Sigmoid colon (tissue), 7 donors: ENCODE measurements at places on chromosomes 12 and 14. TPM values are rescaled to one million over a fixed set of nuclear protein-coding genes. Genes with fewer than 3 reads are reported as not detected.

DNA sequence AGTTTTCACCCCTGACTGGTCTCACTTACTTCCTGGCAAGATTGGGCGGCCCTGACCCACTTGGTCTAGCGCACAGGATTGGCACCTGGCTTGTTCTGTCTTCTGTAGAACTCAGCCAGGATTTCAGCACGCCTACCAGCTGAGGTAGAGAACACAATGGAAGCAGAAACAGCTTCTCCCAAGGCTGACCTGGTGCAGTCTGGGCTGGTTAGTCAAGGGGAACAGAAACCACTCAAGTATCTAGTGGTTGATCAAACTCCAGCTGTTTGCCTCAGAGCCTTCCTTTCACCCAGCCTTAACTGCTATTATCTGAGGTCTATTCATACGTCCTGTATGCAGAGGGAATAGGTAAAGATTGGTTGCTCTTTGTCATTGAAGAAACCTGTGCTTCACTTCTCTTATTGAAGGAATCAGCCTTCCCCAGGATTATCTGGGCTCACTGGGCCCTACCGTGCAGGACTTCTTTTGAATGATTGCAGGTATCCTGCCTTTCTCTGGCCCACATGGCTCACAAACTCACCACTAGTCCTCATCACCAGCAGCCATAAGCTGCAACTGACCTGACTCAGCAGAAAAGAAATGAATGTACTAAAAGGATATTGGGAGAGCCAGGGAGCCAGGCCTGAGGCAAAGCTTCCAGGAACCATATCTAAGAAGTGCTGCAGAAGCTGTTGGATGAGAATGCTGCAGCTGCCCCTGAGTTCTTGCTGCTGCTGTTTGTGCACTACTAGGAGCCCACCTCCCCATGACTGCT lies 2.5 kb upstream of the PLEKHD1 start:
- peaks cover 42% of the 10 kb centered on the region for H3K27me3 ChIP-seq
- DNase-seq: no peak
- no peak overlapping the region for H3K27ac ChIP-seq
- H3K4me1 ChIP-seq: no peaks in the 10 kb centered on the region
- H3K36me3 ChIP-seq: no peaks in the 10 kb centered on the region

DNA sequence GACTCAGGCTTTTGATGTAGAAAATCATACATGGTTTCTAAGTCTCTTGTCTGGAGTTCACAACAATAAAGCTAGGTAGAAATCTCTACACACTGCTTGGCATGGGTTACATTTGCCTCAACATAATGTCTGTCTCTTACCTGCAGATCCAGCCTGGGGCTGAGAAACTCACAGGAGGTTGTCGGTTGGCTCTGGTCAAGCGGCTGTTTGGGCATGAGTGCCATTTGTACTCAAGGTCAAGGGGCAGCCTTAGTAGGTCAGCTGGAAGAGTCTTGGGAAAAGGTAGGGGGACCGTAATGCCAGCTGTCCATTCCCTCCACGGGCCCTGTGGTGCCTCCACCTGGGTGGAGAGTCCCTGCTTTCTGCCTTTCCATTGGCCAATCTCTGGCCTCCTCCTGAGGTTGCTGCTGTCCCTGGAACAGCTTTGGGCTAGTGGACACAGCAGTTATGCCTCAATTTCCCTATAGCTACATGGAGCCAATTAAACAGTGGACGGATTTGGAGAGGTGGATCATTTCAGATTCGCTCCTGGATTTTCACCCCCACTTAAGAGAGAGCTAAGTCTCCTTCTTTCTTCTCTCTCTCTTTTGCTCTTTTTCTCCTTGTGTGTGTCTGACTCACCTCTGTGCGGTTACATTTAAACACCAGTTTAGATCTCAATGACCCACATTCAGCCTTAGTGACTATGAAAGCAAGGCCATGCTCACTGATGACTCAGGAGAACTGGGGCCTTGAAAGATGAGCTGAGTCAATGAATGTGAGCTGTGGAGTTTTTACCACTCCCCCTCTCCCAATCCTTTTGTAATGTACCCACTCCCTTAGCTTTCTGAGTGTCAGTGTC lies 132.8 kb upstream of the HIF1A start:
- DNase-seq: no peak
- no peak overlapping the region for H3K4me3 ChIP-seq
- H3K36me3 ChIP-seq: no peaks in the 10 kb centered on the region

DNA sequence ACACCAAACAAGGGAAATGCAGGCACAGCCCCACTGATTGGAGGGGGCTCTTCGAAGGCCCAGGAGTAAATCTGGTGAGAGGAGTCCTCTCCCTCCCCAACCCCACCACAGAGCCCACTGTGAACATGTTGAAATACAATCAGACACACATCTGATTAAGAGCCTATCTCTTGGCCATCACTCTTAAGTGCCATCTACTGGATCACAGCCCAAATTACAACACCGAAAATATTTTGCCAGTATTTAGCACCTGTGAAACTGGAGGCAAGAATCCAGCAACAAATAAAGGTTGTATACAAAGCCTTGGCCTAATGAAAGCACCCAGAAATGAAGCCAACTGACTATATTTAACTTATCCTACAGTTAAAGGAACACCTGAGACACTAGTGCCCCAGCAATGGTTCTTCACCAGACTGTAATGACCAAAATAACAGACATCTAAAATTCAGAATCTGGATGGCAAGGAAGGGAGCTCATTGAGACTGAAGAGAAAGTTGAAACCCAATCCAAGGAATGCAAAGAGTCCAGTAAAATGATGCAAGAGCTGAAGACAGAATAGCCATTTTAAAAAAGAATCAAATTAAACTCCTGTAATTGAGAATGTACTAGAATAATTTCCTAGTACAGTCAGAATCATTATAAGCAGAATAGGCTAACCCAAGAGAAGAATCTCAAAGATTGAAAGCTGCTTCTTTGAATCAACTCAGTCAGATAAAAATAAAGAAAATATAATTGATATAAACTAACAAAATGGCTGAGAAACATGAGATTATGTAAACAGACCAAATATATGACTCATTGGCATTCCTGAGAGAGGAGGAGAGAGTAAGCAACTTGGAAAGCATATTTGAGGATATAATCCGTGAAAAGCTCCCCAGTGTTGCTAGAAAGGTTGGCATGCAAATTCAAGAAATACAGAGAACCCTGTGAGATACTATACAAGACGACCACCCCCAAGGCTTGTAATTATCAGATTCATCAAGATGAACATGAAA lies 1117.0 kb downstream of the FLRT2 start:
- no peak for DNase-seq
- H3K27me3 ChIP-seq: no peaks in the 10 kb centered on the region
- H3K27ac ChIP-seq: no peak overlapping the region
- no peaks in the 10 kb centered on the region for H3K4me1 ChIP-seq
- no peaks in the 10 kb centered on the region for H3K36me3 ChIP-seq

Gene IL22
- not detected for total RNA-seq

DNA sequence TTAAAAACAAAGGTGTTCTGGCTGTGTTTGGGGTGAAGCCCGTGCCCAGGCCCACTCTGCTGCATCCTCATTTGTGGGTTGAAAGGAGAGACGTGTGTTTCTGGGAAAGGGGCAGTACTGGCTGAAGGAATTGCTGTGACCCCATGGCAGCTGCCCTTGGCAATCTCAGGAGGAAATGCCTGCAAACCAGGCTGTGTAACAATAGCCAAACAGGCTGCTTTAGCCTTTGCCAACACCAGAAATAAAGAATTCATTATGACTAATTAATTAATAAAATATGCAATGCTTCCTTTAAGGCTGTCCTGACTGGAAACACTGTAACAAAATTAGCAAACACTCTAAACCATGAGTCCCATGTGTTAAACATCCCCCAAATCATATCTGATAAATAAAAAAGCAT lies 53.0 kb upstream of the KRR1 start:
- no peak overlapping the region for H3K4me3 ChIP-seq
- H3K27ac ChIP-seq: peak overlapping the region; percentile 2

GRCh38 chr12:124777399-124778372 lies 86.0 kb downstream of the SCARB1 start:
- no peaks in the 10 kb centered on the region for H3K27me3 ChIP-seq
- H3K36me3 ChIP-seq: no peaks in the 10 kb centered on the region

DNA sequence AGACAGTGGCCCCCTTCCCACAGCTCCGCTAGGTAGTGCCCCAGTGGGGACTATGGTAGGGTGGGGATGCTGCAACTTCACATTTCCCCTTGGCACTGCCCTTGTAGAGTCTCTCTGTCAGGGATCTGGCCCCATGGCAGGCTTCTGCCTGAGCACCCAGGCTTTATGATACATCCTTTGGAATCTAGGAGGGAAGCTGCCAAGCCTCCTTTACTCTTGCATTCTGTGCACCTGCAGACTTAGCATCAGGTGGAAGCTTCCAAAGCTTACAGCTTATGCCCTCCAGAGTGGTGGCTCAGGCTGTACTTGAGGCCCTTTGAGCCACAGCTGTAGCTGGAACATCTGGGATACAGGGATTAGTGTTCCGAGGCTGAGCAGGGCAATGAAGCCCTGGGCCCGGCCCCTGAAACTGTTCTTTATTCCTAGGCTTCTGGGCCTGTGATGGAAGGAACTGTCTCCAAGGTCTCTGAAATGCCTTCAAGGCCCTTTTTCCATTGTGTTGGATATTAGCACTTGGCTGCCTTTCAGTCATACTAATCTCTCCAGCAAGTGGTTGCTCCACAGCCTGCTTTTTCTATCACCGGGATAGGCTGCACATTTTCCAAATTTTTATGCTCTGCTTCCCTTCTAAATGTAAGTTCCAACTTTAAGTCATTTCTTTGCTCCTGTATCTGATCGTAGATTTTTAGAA lies 22.2 kb upstream of the OR6J1 start:
- no peak for DNase-seq
- no peak overlapping the region for H3K27ac ChIP-seq
- no peaks in the 10 kb centered on the region for H3K27me3 ChIP-seq
- no peaks in the 10 kb centered on the region for H3K4me1 ChIP-seq
- H3K36me3 ChIP-seq: no peaks in the 10 kb centered on the region

- no peak overlapping the region for H3K27ac ChIP-seq
- no peak for DNase-seq
- no peaks in the 10 kb centered on the region for H3K27me3 ChIP-seq
- no peak overlapping the region for H3K4me3 ChIP-seq
These were observed 17.8 kb upstream of the SEL1L start for GRCh38 chr14:81551471-81551870.

GRCh38 chr14:91143862-91144261 lies 30.0 kb downstream of the DGLUCY start:
- H3K4me1 ChIP-seq: peaks cover 20% of the 10 kb centered on the region
- no peaks in the 10 kb centered on the region for H3K27me3 ChIP-seq
- H3K4me3 ChIP-seq: no peak overlapping the region
- H3K27ac ChIP-seq: peak overlapping the region; percentile 79
- H3K36me3 ChIP-seq: peaks cover 15% of the 10 kb centered on the region
- no peak for DNase-seq

DNA sequence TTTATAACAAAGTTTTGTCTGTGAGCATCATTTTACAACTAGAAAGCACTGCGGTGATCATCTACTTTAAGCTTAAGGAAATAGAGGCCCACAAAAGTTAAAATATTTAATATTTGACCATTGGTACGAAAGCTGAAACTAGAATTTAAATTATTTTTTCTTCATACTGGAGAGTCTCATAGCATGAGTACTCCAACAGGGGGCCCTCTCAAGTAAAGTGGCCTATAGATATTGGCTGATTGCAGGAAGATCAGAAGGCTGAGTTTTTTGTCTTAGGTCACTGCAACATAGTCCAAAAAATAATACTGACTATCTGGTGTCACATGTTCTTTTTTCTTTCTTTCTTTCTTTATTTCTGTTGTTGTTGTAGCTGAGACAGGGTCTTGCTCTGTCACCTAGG lies 75.3 kb upstream of the ZDHHC17 start:
- no peak overlapping the region for H3K27ac ChIP-seq
- no peaks in the 10 kb centered on the region for H3K27me3 ChIP-seq
- H3K4me3 ChIP-seq: no peak overlapping the region
- H3K4me1 ChIP-seq: peaks cover 6% of the 10 kb centered on the region
- H3K36me3 ChIP-seq: no peaks in the 10 kb centered on the region
- DNase-seq: no peak

GRCh38 chr12:117097159-117097558 lies 2.1 kb downstream of the TESC start:
- peaks cover 18% of the 10 kb centered on the region for H3K4me1 ChIP-seq
- no peak overlapping the region for H3K27ac ChIP-seq
- no peaks in the 10 kb centered on the region for H3K36me3 ChIP-seq

Gene BCL2L14
- total RNA-seq: not detected

- H3K27ac ChIP-seq: peak overlapping the region; percentile 86
- no peaks in the 10 kb centered on the region for H3K27me3 ChIP-seq
- H3K4me3 ChIP-seq: no peak overlapping the region
- peaks cover 40% of the 10 kb centered on the region for H3K4me1 ChIP-seq
These were observed 106.4 kb downstream of the ARF6 start for GRCh38 chr14:49999146-49999761.

- no peak overlapping the region for H3K4me3 ChIP-seq
- no peak for DNase-seq
- H3K4me1 ChIP-seq: peaks cover 50% of the 10 kb centered on the region
- H3K27ac ChIP-seq: peak overlapping the region; percentile 45
These were observed 15.1 kb downstream of the NUAK1 start for GRCh38 chr12:106123551-106124081.

GRCh38 chr14:70525691-70526090 lies 9.1 kb downstream of the ADAM20 start:
- no peaks in the 10 kb centered on the region for H3K27me3 ChIP-seq
- H3K27ac ChIP-seq: no peak overlapping the region
- no peaks in the 10 kb centered on the region for H3K4me1 ChIP-seq
- no peak for DNase-seq
- H3K36me3 ChIP-seq: no peaks in the 10 kb centered on the region

DNA sequence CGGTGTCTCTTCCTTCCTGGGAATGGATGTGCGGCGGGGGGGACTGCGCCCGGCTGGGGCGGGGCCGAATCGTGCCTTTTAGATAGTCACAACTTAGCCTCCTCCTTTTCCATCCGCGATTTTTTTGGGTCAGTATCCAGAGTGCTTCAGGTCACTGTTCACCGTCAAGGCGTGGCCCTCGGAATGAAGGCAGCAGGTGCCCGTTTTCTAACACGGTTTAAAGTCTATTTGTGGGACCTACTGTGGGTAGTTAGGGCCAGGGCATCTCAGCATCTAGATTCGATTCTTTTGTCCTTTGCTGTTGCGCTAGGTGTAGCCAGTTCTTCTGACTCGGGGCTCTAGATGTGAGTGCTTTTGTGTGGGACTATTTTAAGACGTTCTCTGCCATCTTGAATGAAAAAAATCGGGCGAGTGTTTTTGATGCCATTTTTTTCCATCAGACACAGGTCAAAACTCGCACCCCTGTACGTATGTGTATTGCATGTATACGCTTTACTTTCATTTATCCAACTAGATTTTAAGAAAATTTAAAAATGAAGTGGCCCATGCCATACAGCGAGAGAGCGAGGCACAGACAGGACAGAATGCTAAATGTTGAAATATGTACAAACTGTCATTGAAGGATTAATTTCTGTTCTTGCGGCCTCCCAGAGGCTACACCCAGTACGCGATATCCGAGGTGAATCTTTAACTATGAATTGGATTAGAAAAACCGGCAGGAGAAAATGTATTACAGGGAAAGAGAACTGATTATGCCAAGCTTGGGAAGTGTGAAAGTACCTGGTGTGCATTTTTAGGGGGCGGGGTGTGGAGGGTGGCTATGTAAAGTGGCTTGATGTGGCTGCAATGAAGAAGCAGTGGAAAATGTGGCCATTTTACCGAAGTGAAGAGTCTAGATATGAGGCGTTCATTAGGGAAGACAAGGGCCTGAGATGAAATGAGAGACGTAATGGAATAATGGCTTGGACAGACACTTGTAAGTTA lies 835 bp downstream of the VEZT start:
- peaks cover 28% of the 10 kb centered on the region for H3K4me1 ChIP-seq
- H3K27ac ChIP-seq: peak overlapping the region; percentile 96
- no peaks in the 10 kb centered on the region for H3K36me3 ChIP-seq
- H3K4me3 ChIP-seq: peak overlapping the region; percentile 66
